ENCODE measurements at places on chromosomes 16 and 17.

DNA sequence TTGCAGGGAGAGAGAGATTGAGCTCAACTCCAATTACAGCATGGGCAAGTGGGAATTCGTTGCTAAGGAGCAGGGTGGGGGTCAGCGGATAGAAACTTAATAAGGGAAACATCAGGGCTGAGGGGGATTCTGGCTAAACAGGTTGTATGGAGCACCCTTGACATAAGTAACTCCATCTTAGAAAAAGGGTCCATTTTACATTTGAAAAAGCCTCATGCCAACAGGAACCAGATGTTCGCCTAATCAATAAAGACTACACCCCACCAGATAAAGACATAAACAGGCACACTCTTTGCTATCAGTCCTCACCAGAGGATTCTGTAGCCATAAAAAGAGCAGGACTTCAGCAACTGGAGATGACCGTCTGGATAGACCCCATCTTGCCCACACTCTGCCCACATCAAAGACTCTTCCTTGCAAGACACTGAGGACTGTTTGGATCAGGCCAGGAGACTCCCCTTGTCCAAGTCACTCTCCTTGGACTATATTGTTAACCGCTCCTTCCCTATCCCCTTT lies 1.6 kb upstream of the LRRC75A start:
- no peak for DNase-seq

- DNase-seq = no peak
These were observed 38.0 kb downstream of the AXIN2 start for GRCh38 chr17:65523411-65523810.

DNA sequence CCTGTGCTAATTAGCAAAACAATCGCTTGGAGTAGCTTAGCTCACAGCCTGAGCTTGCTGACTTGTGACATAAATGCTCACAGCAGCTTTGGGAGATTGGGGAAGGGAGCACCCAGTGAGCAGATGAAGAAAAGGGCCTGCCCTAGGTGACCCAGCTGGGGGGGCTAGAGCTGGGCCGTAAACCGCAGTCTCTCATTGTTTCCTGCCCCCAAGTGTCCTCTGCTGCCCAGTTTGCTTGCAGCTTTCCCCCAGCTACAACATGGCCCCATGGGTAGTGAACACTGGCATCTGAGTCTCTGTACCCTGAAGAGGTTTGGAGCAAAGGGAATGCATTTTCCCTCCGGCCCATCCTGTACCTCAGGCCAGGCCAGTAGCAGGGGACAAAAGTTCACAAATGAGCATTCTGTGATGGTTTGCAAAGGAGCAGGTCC lies 349.4 kb downstream of the SLC39A11 start:
- no peak for DNase-seq

- DNase-seq = no peak
These were observed 179.3 kb downstream of the SEC14L1 start for GRCh38 chr17:77320044-77320440.

DNA sequence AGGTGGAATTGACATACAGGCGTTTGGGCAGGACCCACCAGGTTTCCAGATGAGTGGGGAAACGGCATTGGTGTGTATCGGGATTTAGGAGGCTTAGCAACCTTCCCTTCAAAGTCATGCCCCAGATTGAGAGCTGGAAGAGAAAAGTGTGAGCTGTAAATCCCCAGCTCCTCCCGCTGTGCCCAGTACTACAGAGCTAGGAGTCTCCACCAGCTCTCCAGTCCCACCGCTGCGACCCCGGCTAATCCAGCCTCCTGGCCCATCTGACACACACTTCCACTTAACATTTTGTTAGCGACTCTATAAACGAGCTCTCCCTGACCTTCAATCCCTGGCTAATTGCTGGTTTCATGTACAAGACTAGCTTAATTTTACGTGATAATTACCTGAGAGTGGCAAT lies 29.9 kb upstream of the LHX1 start:
- DNase-seq = no peak

GRCh38 chr16:77877712-77878347 lies 89.5 kb downstream of the VAT1L start:
- DNase-seq = no peak

DNA sequence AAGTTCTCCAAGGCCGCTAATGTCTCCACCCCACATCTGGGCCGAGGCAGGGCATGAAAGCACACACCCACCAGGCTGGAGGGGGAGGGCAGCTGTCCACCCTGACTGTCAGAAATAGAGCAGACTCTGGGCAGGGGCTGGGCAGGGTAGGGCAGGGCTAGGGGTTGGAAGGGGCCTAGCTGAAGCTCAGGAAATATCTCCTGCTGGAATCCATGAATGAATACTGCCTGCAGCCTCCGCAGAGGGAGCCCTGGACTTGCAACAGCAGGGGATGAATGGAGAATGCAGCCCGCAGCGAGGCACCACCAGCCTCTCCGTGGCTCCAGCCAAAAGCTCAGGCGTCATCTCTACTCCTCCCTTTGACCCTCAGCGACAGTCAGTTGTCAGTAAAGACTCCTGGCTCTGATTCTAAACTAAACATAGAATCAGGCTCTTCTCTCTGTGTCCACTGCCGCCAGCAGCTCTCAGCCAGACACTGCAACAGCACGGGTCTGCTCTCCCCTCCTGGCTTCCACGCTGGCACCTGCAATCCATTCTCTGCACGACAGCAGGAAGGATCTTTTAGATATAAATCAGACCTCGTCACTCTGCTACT lies 23.9 kb upstream of the NGFR start:
- peak; percentile 30 for DNase-seq

DNA sequence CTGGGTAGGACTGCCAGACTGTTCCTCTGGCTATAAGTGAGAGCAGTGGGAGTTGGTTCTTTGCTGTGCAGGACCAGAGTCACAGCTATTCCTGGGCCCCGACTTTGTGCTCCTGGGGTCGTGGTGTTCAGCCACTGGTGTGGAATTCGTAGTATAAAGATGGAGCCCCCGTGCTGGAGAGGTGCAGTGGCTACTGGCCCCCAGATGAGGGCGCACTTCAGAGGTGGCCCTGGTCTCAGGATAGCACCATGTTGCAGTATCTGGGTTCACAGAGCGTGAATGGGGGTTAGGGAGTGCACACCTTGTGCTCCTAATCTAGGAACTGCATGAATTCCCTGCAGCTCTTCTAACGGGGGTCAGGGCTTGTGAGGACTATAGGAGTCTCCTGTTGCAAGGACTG lies 21.1 kb downstream of the TANC2 start:
- DNase-seq = no peak

DNA sequence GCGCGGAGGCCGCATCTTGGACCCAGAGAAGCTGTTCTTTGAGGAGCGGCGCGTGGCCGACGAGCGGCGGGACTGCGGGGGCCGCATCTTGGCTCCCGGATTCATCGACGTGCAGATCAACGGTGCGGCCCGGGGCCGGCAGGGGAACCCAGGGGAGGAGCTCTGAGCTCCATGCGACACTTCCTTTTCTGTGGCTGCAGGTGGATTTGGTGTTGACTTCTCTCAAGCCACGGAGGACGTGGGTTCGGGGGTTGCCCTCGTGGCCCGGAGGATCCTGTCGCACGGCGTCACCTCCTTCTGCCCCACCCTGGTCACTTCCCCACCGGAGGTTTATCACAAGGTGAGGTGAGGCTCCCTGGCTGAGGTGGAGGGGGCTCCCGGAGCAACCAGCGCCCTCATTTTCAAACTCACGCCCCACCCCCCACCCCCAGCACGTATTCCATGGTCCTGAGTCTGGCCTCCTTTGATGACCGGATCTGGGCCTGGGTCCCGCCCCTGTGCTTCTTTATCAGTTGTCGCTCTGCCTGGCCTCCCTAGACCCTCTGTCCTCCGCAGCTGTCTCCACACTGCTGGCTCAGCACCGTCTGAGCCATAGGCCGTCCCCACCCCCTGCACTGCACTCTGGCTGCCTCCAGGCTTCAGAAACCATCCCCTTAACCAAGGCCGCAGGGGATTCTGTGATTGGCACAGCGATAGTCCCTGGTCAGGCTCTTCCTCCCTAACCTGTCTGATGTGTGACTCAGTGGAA lies 787 bp downstream of the AMDHD2 start:
- DNase-seq = no peak

DNA sequence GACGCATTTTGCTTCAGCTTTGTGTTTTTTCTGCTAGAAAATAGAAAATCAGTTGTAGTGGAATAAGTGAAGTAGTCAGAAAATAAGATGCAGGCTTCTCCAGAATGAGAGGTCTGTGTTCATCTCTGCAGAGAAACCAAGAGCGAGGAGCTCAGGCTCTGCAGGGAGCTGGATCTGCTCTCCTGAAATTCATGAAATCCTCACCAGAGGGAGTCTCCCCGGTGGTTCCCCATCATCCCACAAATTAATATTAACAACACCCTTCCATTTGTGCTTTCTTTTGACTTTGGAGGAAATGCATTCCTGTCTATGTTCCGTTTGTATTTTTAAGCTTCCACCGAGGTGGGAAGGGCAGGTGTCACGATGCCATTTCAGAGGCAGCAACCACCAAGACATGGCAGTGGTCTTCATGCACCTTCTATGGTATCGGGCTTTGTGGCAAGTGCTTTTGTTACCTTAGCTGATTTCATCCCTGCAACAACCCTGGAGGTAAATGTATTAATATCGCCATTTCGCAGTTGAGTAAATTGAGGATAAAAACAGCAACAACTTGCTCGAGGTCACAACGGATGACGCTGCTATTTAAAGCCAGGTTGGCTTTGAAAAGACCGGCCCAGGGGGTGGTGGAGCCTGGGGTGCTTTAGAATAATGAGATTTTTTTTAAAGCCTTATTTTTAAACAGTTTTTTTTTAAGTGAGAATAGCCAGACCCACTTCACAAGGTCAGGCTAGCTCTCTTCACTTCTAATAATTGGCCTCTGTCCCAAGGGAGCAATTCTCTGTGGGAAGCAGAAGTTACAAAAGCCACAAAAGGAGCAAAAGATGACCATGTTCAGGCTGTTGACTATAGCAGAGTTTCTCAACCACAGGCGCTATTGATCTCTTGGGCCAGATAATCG lies 367.6 kb upstream of the ERCC4 start:
- DNase-seq = no peak

GRCh38 chr16:87628940-87629339 lies 26.6 kb downstream of the JPH3 start:
- no peak for DNase-seq

GRCh38 chr17:35731239-35731916 lies at the start of gene RASL10B:
Gene RASL10B, plus strand, starts transcription at chr17:35731639. Its CDS starts 3,546 bp downstream, at chr17:35735185.
- no peak for DNase-seq

- no peak for DNase-seq
These were observed 10.9 kb downstream of the JUP start for GRCh38 chr17:41775394-41776226.

GRCh38 chr17:43846963-43847371 lies at the start of gene CD300LG:
Gene CD300LG, plus strand, starts transcription at chr17:43847176. Its CDS starts 41 bp downstream, at chr17:43847217.
- no peak for DNase-seq

- DNase-seq = no peak
These were observed 77.8 kb downstream of the MYH10 start for GRCh38 chr17:8552577-8553320.

GRCh38 chr17:79098282-79098867 lies 23.8 kb downstream of the ENGASE start:
- DNase-seq = no peak

GRCh38 chr17:65609286-65609685 lies 47.8 kb upstream of the AXIN2 start:
- no peak for DNase-seq

DNA sequence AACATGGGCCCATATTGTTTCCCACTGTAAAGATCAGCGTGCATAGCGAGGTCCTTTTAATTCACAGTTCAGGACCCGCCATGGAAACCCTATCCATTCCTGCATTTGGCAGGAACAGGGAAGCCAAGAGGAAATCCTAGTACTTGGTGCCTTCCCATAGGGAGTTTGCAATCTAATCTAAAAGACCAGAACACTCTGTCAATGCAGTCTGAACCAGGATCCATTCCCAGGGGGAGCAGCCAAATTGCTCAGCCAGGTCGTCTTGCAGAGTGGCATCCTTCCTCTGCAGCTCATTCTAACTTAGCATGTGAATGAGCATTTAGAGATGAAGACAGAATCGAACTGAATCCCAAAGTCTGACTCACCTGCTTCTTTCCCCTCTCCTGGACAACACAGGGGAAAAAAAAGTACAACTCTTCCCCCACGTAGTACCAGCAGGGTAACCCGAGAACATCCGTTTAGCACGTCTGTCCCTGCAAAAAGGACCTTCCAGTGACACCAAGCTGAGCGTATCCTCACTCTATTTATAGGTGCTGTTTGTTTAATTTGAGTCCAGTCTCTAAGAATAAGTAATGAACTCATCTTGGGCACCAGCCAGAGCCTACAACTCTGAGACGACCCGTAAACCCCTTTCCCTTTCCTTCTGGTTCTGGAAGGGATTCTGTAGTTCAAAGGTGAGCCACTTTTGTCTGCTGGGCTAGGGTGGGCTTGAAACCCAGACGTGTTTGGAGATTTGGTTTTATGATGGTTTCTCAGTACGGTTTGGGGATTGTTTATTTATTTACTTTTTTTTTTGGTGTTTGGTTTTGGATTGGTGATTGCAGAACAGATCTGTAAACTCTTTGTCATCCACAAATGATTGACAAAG lies 74.5 kb downstream of the ERCC4 start:
- DNase-seq = no peak

- no peak for DNase-seq
These were observed 335 bp downstream of the TMEM11 start for GRCh38 chr17:21213638-21214014.

- peak; percentile 40 for DNase-seq
These were observed 33.9 kb downstream of the JPH3 start for GRCh38 chr16:87636050-87636684.

DNA sequence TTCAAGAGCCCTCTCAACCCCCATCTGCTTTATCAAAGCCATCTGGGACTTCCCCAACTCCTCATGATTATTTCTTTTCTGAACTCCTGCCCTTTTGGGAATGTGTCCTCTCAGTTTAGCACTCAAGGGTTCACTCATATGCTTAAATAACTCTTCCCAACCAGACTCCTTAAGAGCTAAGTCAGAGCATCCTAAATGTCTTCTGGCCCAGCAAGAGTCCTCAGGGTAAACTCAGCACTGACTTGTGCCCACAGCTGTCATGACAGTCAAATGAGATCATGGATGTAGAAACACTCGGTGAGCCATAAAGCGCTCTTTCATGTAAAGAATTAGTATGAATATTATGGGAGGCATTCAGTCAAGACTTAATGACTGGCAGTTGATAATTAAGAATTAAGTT lies 85.9 kb downstream of the TEX14 start:
- no peak for DNase-seq

DNA sequence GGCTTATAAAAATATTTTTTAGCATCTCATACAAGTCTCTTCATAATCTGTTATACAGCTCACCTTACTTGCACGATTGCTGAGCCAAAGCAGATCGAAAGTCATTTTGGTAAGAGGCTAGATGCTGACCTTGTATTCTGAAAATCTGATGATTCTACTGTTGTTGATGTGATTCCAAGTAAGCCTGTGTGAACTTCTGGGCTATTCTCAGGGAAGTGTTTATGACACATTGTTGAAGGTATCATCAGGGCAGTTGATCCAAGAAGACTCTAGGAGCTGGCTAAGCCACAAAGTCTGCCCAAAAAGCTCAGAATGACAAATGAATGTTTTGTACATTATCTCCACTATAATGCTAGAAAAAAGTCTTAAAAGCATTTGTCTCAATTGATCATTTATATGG lies 16.0 kb downstream of the OMG start:
- no peak for DNase-seq

GRCh38 chr17:76732734-76733617 lies 4.2 kb downstream of the SRSF2 start:
- DNase-seq = no peak

- DNase-seq = no peak
These were observed 124.6 kb downstream of the AXIN2 start for GRCh38 chr17:65436871-65437270.

Measured in hypothalamus (tissue), 51 donors.